ENCODE measurements at places on chromosomes 16 and 17.

DNA sequence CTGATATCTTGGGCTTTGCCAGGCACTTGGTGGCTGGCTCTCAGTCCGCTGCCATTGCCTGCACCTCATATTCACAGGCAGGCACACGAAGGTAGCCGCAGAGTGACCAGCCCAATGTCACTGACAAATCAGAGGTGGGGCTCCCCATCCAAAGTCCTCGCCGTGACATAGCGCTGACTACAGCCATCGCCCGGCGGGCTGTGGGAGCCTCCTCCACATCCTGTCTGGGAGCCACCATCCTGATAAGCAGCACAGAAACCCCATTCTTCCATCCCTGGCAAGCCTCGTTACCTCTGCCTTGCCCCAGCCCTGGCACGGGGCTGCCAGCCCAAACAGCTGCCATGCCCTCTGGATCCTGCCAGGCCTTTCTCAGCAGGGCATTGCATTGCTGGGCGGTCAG is 437.8 kb downstream of the SLC39A11 start:
- no peak for DNase-seq

- DNase-seq, result no peak
Observed at GRCh38 chr17:57781386-57782061, 36.4 kb upstream of the CCDC182 start.

DNA sequence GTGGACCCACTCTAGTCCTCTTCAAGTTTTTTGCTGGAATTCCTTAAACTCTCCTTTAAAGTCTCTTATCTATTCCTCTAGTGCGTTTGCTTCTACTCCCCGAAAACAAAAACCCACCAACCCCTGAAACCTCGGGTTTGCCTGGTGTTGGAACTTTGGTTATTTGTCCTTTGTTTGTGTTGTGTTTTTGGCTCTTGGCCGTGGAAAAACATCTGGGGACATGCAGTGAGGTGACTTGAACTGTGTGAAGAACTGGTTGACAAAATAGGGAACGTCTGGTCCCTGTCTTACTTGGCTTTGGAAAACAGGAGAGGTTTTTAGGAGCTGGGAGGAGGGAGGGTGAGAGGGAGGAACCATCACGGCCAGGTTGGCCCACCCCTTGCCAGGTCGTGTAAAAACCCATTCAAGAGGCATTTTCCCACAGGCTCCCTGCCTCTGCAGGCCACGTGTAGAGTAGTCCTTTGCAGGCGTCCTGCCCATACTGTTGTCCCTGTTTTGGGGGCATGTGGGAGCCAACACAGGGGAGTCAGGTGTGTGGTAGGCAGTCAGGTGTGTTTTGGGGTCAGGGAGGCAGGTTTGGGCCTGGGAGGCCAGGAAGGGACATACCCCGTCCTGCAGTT is 169.3 kb downstream of the RAB11FIP4 start:
- DNase-seq, result no peak

DNA sequence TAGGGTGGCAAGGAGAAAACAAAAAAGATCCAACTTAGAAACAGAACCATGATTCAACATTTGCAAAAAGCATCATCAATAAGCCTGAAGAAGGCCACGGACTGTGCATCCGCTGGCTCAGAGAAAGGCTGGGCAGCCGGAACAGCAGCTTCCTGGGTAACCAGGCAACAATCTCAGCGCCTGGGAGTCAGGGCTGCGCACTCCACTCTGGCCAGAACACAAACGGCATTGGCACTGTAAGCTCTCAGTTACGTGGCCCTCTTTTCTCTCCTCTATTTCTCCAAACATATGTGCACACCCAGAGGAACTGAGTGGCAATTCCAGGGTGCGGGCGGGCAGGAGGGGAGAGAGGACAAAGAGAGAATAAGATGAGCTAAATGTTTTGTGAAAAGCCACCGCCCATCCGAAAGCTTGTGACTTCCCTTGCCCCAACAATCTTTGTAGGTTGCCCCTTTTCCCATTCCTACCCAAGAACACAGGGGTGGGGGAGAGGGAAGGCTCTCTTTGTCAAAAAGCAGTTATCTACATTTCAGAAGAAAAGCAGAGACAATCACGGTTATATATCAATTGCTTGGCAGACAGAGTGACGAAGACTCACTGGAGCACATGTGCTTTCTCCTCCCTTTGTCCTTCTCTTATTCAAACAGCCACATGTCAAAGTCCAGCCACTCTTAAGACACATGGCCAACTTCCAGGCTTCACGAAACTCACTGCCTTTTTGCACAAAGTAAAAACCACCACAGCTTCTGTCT is 6.6 kb upstream of the GHDC start:
- DNase-seq, result no peak

GRCh38 chr16:51382211-51382610 is 231.1 kb upstream of the SALL1 start:
- DNase-seq, result no peak
